ENCODE measurements at places on chromosomes 2 and 18. TPM values are rescaled to one million over a fixed set of nuclear protein-coding genes. Genes with fewer than 3 reads are reported as not detected.

TUBA3D gene
- 10.9 TPM for total RNA-seq

- DNase-seq: peak; percentile 65
Observed at GRCh38 chr2:23523373-23524260, 138.6 kb downstream of the KLHL29 start.

- no peak for DNase-seq
Observed at GRCh38 chr18:5488844-5489243, 55.0 kb downstream of the EPB41L3 start.

IWS1 gene
- 51.5 TPM for total RNA-seq

Measured in right cardiac atrium (tissue), 5 donors.